ENCODE measurements at places on chromosomes 1 and 21.

GRCh38 chr1:216535059-216535458 is 111.8 kb upstream of the USH2A start:
- DNase-seq = no peak

GRCh38 chr1:113930499-113931161 is 1.5 kb downstream of the HIPK1 start:
- DNase-seq = peak; percentile 25

DNA sequence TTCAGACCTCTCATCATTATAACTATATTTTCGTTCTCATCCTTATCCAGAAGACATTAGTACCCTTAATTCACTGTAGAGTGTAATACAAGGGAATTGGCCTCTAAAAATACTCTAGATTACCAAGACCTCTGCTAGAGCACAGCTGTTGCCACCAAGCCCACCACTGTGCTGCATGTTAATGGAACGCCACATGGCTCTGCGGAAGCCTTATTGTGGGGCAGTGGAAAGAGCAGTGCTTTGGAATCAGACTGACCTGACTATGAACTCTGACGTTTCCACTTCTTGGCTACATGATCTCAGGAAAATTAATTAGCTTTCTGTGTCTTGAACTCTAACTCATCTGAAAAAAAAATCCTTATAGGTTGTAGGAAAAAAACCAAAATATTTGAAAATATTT is 222.1 kb downstream of the LMX1A start:
- no peak for DNase-seq

DNA sequence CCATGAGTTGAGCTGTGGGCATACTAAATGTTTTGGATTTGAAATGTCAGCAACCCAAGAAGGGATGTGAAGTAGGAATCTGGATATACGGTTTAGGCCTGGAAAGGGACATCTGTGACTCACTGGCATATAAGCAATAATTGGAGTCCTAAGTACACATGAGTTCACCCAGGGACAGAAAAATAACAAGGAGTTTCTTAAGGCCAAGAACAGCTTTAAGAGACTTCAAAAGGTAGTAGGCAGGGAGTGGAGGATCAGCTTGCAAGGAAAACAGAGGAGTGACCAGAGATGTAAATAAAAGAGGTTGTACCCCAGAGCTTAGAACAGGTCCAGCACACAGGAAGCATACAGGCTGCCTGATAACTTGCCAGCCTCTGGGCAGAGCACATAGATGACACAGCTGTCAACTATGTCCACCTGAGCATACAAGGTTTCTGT is 28.1 kb downstream of the TMEM50B start:
- no peak for DNase-seq

- DNase-seq = no peak
Observed at GRCh38 chr1:89563957-89564604, 39.5 kb downstream of the LRRC8B start.

DNA sequence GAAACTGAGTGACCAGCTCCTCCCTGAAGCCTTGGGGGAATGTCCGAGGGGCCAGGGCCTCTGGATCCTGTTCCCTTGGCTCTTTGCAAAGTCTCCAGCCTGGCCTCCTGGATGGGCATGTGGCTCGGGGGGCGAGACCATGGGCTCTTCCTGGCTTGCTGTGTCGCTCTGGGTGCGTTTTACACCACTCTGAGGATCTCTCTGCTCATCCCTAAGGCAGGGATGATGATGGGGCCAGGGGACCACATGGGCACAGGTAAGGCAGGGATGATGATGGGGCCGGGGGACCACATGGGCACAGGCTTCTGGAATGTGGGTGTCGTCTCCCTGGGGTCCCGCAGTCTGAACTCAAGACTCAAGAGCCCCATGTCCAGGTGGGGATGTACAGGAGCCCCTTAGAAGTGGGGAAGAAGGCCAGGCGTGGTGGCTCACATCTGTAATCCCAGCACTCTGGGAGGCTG is 17.7 kb downstream of the TP73 start:
- no peak for DNase-seq
